NAMALWA (cell line): ENCODE measurements at places on chromosomes 1 and 21.

- DNase-seq, result no peak
These were observed 796.2 kb downstream of the PLA2G4A start for GRCh38 chr1:187624812-187625545.

DNA sequence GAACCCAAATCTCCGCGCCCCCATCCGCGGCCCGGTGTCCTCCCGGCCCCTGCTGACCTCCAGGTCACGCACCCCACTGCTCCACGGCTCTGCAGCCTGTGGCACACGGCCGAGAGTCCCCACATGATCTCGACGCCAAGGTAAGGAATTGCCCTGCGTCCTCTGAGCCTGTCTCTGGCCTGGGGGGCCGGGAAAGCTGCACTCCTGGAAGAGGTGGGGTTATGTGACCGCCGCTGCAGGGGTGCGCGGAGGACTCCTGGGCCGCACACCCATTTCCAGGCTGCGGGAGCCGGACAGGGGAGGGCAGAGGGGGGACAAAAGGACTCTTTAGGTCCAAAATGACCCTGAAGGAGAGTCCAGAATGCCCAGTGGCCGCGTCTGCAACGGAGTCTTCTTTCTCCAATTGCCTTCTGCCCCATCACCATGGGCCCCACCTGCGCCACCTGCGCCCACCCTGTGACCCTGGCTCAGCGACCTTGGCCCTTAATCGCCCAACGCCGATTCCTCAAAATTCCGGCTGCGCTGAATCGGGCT is 997 bp upstream of the SIM2 start:
- no peak for DNase-seq

DNA sequence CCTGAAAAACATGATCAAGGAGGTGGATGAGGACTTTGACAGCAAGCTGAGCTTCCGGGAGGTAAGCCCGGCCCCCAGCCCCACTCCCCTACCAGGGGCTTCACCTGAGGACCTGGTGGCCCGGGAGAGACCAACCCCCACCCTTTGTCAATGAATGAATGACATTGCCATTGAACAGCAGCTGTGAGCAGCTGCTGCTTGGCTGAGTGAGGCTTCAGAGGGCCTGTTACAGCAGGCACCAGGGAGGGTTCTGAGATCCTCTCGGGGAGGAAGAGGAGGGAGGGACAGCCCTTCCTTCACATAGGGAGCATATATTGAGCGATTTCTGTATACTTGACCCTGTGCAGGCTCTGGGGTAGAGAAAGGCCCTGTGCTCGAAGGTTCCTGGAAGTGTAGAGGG is 12.3 kb upstream of the CTRC start:
- DNase-seq, result no peak

DNA sequence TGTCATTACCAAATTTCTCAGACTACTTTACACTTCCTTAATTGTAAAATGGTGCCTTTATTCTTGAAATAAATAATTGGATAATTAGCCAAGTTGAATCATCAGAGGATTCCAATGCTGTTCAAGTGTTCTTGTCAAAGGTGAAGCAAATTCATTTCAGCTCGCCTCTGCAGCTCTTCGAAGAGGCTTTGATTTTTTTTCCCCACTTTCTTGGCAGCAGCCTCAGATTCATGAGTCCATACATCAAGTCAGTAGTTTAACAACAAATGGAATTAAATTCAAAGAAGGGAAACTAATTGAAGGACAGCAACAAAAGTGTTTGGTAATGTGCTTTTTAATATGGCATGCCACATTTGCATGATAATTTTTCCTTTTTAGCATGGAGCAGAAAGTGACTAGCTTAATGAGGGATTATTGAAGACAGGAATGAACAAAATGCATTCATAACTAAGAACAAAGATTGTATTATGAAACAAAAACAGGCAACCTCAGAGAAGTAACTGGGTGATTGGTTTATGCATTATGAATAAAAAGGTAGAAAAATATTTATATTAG is 239.0 kb downstream of the USH2A start:
- no peak for DNase-seq

DNA sequence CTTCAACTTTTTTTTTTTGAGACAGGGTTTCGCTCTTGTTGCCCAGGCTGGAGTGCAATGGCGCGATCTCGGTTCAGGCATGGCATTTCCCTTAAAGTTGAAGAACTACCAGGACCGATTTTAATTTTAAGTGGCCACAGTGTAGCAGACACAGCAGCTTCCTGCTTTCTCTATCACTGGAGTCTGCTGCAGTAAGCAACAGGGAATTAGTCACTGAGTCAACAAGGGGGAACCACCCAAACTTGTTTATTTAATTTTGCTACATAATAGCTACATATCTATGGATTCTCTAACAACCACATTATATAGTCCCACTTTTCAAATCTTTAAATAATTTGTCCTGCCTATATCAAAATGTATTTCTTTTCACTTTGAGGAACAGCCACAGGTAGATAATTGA is 12.5 kb upstream of the TNNI3K start:
- no peak for DNase-seq

- DNase-seq, result no peak
These were observed 20.2 kb downstream of the RBM11 start for GRCh38 chr21:14236180-14236579.

DNA sequence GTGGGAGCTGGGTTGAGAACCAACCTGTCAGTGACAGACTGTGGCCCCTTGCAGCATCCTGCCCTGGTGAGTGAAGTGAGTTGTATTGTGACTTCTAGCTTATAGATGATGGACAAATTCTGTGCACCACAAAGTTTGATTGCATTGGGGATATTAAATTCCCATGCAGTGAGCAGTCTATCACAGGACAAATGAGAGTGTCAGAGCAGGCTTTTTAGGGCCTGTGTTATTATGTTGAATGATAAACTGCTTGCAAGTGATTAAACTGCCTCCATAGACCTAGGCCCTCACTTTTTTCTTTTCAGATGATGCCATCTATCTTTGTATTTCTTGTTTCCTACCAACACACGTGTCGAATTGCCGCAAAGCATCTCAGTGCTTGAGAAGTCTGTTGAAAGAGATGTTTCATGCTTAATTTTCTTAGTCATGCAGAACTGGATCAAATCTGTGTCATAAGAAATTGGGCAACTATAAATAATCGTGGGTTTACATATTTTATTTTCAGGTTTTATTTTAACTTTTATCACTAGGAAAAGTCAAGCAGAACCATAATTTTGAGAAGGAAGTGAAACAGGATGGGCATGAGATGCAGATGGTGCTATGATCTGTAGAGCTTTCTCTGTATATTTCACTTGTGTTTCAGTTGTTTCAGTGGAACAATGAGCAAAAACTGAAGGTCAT is 199.2 kb downstream of the S1PR1 start:
- DNase-seq, result peak; percentile 71

- no peak for DNase-seq
These were observed 34.5 kb upstream of the KCNE1 start for GRCh38 chr21:34546542-34546941.
